ENCODE measurements at places on chromosomes 7 and 10.

DNA sequence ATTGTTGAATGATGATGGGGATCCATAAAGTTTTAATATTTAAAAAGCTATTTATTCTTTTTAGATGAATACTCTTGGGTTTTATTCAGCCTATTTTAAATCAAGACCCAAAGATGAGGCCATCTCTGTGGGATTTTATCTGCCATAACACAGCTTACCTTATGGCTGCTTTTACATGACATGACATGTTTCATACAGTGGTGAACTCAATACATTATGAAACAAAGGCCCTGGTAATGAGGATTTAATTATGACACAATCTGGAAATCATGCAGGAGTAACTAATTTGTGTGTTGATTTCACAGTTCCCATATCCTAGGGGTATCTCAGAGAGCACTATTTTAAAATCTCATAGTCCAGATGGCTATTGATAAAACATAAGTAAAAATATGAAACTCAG lies 661.8 kb upstream of the FZD8 start:
- DNase-seq, result no peak

DNA sequence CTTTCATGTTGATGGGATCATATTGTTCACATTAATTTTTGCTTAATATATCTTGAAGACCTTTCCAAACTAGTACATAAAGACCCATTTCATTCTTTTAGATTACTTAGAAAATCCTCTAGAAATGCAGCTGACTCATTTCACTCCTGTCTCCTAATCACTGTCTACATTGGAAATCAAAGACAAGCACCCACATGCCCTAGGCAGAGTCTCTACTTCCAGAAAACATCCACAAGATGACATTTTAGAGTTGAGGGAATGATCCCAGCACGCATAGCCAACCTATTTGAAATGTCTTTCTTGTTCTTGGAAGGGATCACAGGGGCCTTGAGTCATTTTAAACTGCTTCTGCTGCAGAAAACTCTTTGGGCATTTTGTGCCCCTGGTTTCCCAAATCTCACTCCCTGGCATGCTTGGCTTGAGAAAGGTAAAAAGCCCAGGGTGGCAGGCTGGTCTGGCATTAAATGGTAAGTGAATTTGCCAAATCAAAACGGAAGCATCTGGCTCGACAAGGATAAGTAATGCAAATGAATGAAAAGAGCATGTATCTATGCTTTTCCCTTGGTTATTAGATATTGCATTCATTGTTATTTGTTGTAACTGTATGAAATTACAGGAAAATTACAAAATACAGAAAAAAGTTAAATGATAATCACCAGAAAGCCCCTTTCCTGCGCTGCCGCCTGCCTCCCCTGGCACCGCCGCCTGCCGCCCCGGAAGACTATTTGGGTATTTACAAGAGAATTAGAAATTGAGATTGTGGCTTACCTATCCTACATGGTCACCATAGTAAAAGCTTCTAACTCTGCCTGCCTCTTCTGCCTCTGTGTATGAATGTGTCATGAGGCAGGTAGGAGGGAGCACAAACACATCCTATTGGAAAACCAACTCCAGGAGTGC lies 225.3 kb downstream of the PTEN start:
- DNase-seq, result no peak

DNA sequence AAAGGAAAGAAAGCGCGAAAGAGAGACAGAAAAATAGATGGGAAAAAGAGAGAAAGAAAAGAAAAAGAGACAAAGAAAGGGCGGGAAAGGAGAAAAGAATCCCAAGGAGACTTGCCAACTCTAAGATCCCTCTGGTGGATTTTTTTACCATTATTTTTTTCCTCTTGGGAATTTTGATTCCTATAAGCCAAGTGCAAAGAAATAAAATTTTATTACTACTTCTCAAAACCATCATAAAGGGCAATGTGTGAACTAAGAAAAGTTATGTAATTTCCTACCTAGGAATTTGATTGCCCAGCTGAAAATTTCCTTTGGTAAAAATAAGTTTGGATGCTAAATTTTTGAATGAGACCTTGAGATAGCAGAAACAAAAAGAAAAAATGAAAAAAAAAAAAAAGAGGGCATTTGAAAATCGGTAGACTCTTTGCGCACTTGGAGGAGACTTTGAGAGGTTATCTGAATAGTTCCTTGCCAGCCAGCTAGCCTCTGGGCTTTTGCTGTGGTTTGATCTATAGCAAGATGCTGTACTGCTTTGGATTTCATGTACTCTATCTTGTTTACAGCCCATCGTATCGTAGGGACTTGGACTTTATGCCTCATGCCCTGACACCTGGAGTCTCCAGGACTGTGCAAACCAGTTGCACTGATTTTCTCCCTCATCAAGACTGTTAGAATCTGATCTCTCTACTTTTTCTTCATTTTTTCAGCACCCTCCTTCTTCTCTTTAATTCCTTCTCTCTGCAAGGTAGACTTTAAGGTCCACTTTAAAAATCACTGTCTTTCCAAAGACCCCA lies 535.4 kb upstream of the MKI67 start:
- no peak for DNase-seq

DNA sequence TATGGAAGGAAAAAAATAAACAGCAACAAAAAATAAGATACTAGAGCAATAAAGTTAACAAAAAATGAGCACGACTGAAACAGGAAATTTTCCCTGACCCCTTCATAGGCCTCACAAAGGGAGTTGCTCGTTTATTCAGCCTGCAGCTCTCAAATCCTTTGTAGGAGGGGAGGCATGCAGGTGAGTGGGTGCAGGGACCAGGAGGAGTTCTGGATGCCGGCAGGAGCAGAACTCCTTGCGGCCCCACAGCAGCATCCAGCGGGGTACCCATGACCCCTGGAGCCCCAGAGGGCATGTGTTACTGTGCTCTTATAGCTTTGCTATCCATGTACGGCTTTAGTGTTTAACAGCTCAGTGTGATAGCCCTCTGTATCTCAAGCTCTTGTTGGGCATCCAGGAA lies 5.8 kb downstream of the TAS2R39 start:
- DNase-seq, result no peak

DNA sequence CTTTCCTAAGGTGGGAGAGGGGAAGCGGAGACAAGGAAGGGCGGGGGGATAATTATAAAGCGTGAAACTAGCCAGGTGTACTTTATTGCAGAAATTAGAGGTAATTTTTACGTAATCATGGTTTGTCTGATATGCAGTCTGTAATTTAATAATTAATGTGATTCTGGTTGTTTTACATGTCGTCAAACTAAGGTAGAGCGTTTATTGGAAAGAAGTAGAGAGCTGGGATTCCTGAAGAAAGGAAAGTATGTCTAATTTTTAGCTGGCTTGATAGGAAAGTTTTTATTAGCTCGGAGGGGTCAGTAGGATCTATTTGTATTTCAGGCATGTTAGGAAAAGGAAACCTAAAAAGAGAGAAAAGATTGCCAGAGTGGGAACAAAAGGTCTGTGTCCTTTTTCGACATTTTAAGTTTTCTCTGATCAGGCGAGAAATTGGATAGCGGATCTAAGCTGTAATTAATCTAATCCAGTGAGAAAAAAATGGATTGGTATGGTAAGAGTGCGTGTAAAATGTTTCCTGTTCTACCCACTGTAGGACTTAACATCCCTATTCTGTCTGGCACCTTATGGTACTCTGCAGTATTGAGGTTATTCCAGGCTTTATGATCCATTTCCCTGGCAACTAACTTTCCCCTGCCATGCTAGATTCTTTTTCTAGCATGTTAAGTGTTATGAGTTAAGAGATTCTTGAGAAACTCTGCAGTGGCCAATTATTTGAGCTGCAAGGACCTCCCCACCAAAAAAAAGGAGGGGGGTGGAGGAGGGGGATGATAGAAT lies 1.4 kb downstream of the CELF2 start:
- no peak for DNase-seq

- no peak for DNase-seq
Observed at GRCh38 chr7:30791114-30791513, 19.9 kb downstream of the MINDY4 start.
